ENCODE measurements at places on chromosomes 7 and 10.

GRCh38 chr7:97460433-97460832 is 271.5 kb upstream of the TAC1 start:
- DNase-seq: no peak

DNA sequence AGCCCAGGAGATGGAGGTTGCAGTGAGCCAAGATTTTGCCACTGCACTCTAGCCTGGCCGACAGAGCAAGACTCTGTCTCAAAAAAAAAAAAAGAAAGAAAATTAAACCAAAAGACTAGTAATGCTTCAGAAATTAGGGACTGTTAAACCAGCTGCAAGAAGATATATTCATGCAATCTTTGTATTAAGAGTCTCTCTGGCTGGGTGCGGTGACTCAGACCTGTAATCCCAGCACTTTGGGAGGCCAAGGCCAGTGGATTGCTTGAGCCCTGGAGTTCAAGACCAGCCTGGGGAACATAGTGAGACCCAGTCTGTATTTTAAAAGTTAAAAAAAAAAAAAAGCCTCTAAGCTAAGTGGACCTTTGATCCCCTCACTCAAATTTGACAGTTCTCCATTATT is 2.5 kb upstream of the HNRNPF start:
- DNase-seq: no peak

GRCh38 chr10:69752479-69752878 is 49.2 kb upstream of the COL13A1 start:
- no peak for DNase-seq

DNA sequence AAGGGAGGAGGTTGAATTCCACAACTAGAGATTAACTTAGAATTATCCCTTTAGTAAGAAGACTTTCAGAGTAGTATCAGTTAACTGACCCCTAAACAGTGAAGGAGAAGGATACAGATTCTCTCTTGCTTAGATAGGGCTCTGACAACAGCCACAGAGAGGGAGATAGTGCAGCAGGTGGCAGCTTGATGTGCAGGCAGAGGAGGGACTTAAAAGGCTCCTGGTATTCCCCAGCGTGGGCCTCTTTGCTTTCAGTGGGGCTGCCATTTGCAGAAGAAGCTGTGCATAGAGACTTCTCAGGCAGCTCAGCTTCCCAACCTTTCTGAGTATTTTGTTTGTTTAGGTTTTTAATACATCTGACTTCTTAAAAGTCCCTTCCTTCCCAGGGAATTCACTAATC is 16.0 kb downstream of the FZD1 start:
- DNase-seq: peak; percentile 24

DNA sequence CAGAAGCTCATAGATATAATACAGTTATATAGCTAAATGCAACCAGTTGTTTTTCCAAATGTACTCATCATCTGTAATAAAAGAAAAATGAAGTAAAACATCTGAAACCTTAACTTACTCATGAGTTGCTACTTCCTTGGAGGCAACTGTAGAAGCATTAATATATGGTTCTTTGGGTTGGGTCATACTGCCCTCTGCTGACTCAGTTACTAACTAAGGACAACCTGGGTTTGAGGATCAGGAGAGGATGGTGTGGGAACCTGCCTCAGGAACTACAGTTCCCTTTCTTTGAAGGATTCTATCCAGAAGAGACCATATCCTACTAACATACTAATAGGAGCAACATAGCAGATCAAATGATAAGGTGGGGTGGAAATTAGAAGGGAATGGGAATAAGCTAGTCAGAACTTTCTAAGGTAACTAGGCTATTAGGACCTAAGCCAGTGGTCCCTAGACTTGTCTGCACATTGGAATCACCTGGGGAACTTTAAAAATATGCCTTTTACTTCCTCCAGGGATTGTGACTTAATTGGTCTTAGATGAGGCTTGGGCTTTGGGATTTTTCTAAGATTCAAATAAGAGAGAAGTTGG is 20.7 kb downstream of the COX15 start:
- DNase-seq: no peak
